Stimulated activated CD4-positive, alpha-beta T cell treated with anti-CD3 and anti-CD28 coated beads, Interleukin-12 subunit alpha, Interleukin-12 subunit beta, amount 100 ng/mL, for 24 hours (primary cell): ENCODE measurements at places on chromosomes 2 and 18.

- DNase-seq = no peak
These were observed 239.0 kb upstream of the APCDD1 start for GRCh38 chr18:10215446-10215845.

DNA sequence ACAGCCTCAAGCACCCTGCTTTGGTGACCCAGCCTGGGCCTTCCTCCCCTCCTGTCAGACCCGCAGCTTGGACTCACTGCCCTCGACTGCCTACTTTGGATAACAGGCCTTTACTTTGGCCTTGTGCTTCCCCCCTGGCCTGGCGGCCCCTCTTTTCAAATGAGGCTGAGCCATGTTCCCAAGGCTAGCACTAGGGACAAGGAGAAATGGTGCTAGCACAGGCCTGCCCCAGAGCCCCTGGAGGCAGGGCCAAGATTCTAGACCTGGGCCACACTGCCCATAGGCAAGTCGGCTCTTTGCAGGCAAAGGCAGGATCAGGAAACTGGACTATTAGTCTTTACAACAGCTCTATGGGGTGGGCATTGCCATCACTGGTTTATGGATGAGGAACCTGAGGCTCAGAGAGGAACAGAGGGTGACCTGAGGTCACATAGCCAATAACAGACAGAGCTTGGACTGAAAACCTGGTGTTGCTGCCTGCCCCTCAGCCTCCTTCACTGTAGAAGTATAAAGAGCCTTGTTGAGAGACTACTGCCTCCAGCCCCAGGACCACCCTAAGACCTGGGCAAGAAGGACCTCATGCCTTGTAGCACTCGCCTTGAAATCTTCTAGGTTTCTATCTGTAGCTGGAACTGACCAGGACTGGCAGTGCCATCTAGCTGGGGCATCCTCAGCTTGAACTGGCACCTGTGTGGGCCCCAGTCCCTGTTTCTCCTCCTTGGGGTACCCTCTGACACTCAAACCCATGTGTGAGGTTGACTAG lies 266.3 kb downstream of the DYSF start:
- DNase-seq = no peak

DNA sequence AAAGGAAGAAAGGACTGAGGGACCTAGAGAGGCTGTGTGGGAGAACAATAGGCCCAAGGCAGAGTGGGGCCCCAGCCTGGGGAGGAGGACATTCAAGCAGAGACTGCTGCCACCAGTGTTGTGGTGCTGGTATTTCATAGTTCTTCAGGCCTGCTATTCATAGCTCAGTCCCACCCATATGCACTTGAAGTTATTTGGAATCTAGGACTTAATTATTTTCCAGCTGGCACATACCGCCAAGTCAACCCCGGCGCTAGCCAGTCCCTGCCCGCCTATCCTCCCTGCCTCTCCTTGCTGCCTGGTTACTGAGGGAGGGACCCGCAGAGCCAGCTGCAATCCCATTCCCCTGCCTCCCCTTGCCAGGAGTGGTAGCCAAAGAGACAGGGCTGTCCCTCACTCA lies 141.2 kb downstream of the CABLES1 start:
- no peak for DNase-seq

DNA sequence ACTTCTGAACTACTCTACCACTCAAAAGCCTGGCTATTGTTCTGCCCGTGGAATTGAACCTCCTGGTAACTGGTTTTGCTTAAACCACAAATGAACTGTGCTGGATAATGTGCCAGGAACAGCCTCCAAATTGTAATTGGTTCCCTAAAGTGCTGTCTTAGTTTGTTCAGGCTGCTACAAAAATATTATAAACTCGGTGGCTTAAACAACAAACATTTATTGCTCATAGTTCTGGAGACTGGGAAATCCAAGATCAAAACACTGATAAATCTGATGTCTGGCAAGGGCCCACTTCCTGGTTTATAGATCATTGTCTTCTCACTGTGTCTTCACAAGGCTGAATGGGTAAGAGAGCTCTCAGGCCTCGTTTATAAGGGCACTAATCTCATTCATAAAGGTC lies 149.2 kb upstream of the NCKAP5 start:
- DNase-seq = no peak

DNA sequence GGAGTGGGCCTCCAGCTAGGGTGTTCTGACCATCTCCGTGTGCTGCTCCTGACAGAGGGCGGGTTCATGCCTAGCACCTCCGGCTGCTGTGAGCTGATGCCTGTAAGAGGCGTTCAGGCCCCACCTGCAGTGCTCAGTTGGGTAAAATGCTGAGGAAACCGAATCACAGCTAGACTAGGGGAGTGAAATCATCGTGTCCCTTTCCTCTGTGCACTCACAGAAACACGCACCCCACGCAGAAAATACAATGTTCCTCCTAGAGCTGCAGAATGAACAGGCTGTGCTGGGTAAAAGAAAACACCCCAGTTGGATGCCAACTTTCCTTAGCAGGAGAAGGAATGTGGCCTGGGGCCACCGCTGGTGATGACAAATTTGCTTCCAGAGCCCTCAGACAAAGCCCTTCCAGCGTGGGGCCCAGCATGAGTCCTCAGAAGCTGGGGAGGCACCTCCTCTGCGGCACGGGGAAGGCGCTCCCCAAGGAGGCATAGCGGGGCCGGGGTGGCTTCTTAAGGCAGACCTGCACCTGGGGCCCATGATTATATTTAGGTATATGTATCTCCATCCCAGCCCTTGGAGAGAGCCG lies 16.3 kb upstream of the ARHGEF4 start:
- no peak for DNase-seq

- DNase-seq = no peak
These were observed 81.5 kb upstream of the PGAP1 start for GRCh38 chr2:197007716-197008628.

GRCh38 chr18:57915865-57916582 lies 112.9 kb upstream of the ATP8B1 start:
- no peak for DNase-seq

DNA sequence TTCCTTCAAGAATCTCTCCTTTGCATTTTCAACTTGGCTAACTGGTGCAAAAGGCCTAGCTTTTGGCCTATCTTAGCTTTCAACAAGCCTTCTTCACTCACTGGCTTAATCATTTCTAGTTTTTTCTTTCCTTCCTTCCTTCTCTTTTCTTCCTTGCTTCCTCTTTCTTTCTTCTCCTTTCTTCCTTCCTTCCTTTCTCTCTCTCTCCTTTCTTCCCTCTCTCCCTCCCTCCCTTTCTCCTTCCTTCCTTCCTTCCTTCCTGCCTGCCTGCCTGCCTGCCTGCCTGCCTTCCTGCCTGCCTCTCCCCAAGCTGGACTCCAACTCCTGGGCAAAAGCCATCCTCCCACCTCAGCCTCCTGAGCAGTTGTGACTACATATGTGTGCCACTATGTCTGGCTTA lies 176.2 kb upstream of the APCDD1 start:
- DNase-seq = no peak
